Activated CD8-positive, alpha-beta memory T cell treated with anti-CD3 and anti-CD28 coated beads for 1 hour (primary cell): ENCODE measurements at places on chromosomes 13 and 19.

- DNase-seq, result no peak
Measured at GRCh38 chr13:22690756-22691155, 490.0 kb upstream of the SGCG start.

DNA sequence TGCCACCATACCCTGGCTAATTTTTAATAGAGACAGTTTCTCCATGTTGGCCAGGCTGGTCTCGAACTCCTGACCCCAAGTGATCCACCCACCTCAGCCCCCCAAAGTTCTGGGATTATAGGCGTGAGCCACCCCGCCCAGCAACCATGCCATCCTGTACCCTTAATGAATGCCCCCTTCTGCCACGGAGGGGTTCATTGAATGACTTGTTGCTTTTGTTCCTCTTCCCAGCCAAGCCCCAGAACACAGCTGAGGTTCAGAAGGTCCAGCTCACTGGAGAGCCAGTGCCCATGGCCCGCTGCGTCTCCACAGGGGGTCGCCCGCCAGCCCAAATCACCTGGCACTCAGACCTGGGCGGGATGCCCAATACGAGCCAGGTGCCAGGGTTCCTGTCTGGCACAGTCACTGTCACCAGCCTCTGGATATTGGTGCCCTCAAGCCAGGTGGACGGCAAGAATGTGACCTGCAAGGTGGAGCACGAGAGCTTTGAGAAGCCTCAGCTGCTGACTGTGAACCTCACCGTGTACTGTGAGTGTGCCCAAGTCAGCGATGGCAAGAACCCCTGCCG is 6.0 kb downstream of the PVR start:
- no peak for DNase-seq

DNA sequence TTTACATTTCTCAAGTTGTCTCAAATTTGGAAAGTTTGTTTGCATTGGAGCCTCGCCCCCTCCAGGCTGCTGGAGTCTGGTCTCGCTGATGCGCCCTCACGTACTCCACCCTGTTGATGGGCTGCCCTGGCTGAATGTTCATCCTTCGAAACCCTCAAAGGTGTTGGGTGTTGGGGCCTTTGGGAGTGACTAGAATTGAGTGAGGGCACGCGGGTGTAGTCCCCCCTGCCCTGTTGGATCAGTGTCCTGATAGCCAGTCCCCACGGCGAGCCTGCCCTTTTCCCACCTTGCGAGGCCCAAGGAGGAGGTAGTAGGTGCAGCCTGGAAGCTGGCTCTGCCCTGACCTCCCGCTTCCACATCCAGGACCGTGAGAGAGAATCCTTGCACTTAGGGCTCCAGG is 14.8 kb downstream of the TFDP1 start:
- DNase-seq, result no peak

DNA sequence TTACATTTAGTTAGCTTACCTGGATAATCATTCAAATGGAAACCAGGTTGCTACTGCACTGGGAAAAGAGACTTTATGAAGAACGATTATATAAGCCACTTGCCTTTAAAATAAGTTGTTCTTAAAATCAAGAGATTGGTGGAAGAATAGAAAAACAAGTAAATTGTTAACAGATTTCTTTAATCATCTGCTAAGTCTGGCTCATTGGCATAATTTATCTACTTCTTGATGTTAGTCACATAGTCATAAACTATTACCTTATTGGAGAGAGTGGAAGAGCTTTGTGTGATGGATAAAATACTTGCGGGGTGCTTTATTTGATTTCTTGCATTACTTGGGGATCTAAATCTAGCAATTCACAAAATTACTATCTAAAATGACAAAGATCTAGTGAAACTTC is 6.8 kb downstream of the LSM14A start:
- DNase-seq, result no peak

GRCh38 chr13:46197299-46198048 is 14.3 kb upstream of the LRRC63 start:
- DNase-seq, result no peak

DNA sequence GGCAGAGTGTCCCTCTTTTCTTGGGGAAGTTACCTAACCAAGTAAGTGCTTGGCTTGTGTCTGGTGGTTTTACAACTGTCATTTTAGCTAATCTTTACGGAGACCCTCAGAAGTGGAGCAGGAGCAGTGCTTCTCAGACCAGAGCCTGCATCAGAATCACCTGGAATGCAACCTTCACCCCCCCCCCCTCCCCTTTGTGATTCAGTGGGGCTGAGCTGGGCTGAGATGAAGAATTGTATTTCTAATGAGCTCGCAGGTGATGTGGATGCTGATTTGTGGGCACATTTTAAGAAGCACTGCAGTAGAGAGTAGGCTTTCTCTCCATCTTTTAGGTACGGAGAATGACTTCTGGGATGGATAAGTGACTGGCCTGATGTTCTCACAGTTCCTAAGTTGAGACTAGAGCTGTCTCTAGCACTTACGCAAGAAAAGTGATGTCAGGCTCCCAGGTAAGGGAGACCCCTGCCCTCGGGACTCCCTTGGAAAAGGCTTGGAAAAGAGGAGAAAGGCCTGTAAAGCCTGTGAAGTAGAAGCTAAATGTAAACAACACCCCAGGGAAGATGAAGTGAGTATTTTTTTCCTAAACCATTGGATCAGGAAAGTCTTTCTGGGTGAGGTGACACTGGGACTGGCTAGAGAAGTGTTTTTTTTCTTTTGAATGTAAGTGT is 23.3 kb upstream of the RNF113B start:
- no peak for DNase-seq

DNA sequence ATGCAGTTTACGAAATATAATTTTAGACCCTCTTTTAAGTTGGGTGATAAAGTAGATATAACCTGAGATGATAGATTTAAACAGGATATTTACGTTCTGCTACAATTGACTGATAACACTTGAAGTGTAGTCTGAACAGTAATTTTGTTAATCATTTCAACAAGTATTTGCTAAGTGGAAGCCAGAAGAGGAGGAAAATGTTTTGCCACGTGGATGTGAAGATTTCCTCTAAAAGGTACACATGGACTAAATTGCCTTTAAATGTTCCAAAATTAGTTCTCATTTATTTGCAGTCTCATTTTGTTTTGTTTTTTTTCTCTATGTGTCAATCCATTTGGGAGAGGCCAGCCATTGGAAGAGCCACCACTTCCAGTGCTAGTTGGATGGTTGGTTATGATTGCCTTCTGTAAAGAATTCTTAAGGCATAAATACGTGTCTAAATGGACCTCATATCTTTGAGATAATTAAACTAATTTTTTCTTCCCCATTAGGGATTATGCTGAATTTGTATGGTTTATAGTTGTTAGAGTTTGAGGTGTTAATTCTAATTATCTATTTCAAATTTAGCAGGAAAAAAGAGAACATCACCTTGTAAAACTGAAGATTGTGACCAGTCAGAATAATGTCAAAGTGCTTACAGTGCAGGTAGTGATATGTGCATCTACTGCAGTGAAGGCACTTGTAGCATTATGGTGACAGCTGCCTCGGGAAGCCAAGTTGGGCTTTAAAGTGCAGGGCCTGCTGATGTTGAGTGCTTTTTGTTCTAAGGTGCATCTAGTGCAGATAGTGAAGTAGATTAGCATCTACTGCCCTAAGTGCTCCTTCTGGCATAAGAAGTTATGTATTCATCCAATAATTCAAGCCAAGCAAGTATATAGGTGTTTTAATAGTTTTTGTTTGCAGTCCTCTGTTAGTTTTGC is 2.8 kb downstream of the MIR17HG start:
- no peak for DNase-seq

DNA sequence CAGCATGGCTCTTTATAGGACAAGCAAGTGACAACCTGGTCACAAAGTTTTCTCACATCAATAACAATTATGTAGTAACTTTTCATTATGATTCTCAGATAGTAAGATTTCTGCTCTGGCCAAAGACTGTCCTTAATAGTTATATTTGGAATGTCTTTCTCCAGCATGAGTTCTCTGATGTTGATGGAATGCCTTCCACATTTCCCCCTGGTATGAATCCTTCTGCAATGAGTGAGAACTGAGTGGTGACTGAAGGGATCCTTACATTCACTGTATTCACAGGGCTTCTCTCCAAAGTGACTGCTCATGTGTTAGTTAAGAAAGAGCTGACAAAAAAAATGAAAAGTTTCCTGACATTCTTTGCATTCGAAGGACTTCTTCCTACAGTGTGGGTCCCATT is 13.2 kb downstream of the ZNF550 start:
- no peak for DNase-seq

DNA sequence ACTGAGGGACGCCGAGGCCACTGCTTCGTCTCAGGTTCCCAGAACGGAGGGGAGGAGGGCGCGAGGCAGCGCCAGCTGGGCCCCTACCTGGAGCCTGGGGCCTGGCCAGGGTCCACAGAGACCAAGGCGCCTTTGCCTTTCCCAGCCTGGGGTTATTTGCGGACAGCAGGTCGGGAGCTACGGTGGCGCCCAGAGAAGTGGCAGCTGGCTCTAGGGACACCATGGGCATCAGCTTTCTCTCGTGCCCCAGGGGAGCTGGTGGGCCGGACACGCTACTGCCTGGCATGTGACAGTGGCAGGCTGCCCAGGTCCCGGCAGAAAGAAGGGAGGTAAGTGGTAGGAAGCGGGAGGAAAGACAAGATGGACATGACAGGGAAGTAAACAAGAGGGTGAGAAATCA is 19.0 kb downstream of the AKT2 start:
- DNase-seq, result no peak

DNA sequence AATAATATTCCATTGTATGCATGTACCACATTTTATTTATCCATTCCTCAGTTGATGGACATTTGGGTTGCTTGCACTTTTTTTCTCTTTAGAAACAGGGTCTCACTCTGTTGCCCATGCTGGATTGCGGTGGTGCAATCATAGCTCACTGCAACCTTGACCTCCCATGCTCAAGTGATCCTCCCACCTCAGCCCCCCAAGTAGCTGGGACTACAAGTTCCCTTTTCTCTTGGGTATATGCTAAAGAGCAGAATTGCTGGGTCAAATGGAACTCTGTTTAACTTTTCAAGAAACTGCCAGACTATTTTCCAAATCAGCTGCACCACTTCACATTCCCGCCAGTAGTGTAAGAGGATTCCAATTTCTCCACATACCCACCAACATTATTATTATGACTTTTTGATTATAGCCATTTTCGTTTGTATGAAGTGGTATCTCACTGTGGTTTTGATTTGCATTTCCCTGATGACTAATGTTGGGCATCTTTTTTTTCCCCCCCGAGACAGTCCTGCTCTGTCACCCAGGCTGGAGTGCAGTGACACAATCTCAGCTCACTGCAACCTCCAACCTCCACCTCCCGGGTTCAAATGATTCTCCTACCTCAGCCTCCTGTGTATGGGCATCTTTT is 7.6 kb upstream of the IPO5 start:
- DNase-seq, result no peak

DNA sequence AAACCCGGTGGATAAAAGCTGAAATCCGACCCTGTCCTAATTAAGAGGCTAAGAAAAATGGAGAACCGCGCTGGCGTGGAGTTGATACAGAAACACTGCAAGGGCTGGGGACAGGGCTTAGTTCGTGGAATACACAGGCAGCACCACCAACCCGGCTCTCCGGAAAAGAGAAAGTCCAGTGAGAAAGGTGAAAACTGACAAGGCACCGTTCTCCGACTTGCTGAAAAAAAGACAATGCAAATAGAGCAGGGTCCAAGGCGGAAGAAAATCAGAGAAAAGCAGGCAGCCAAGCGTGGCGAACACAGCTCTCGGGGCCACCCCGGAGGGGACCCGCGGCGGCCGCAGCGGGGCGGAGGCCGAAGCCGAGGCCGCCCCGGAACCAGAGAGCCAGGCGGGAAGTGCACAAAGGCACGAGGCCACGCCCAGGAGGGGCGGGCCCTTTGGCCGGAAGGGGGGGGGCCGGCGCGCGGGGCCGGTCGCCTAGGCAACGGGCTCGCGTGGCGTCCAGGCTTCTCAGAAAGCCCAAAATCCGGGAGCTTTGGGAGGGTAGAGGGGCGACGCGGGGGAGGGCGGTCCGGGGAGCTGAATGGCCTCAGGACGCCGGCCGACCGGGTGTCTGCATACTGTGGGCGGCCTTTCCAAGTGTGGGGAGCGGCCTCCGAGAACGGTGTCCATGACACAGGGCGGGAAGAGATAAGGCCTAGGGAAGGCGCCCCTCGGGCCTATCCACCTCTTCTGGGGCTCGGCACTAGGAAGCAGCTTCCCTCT is 1.2 kb upstream of the ING1 start:
- DNase-seq, result no peak

- DNase-seq, result no peak
Measured at GRCh38 chr13:43629691-43630480, 156.9 kb downstream of the ENOX1 start.

- no peak for DNase-seq
Measured at GRCh38 chr13:93903909-93904308, 575.6 kb downstream of the DCT start.

- DNase-seq, result no peak
Measured at GRCh38 chr19:33831825-33832224, 35.2 kb downstream of the KCTD15 start.

GRCh38 chr13:43285933-43286597 is 262.7 kb downstream of the DNAJC15 start:
- no peak for DNase-seq

DNA sequence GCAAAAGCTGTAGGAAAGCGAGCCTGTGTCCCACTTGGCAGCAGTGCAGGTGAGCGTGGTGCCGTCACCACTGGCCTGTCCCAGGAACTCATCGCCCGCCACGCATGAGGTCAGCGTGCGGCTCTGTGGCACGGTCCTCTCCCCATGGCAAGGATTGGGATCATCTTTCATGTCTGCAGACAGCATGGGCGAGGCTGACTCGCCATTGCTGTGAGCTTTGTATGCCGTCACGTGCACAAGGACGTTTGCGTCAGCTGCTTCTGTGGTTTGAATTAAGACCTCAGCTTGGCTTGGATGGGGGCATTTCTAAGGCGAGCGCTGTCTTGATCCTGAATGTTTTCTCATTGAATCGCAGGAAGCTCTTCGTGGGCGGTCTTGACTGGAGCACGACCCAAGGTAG is 9.8 kb downstream of the DAZAP1 start:
- no peak for DNase-seq

DNA sequence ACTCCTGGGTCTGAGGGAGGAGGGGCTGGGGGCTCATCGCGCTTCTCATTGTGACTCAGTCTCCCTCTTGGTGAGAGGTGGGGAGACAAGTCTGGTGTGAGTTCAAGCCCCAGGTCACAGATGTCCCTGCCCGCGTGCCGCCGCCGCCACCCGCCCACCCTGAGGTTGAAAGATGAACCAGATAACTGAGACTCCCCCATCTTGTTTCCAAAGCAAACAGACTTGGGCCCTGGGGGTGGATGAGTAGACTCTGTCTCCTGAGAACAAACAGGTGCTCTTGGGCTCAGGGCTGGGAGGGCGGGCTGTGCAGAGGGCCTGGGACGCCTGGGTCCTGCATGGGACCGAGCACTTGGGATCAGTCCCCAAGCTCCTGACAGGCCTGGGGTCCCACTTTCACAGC is 567 bp downstream of the SBK2 start:
- no peak for DNase-seq

- DNase-seq, result no peak
Measured at GRCh38 chr13:101880581-101880980, 428.1 kb downstream of the ITGBL1 start.

DNA sequence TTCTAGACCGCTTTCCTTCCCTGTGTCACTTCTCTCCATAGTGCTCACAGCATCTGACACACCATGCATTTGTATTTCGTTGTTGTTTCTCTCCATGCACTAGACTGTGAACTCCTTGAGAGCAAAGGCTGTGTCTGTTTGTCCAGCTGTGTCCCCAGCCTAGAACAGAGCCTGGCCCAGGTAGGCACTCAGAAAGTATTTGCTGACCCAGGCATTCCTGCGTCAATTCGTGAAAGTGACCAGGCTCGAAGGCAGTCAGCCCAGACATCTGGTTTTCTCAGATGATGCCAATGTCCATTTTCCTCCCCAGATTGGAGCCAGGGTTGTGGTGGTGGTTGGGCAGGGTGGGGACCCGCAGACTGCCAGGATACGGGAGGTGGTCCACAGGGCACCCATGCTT is 164.8 kb downstream of the ZNF536 start:
- no peak for DNase-seq
